PC-3 (cell line): ENCODE measurements at places on chromosomes 1 and 21. TPM values are rescaled to one million over a fixed set of nuclear protein-coding genes. Genes with fewer than 3 reads are reported as not detected.

DNA sequence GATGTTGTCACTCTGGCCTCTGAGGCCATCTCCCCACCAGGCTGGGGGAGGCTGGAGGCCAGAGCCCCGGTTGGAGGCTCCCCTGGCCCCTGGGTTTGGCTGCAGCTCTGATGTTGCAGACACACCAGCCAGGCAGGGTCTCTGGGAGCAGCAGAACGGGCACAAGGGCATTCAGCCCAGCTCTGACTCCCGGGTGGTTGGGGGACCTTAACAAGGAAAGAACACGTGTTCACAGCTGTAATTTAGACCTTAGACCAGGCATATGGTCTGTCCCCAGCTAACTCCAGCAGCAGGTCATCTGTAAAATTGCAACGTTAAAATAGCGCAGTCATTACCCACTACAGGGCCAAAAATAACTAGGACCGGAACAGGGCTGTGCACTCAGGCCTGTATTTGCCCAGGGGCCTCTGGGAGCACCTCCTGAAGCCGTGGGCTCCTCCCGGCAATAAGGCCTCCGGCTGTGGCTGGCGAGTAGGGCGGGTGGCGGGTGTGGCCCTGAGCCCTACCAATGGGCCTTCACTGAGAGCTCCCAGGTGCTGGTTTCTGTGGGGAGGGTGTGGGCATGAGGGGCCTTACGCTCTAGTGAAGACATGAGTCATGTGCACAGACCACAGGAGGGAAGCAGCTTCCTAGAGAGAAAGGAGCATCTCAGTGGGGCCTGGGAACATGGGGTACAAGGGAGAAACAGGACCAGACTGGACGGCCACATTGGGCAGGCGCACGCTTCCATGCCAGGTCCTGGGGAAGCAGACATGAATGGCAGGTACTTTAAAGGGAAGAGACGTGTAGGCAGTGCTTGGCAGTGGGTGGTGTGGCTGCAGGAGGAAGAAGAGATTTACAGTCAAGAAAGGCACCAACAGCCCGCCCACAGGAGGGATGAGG lies 6.1 kb downstream of the LDLRAP1 start:
- peak; percentile 27 for DNase-seq

DNA sequence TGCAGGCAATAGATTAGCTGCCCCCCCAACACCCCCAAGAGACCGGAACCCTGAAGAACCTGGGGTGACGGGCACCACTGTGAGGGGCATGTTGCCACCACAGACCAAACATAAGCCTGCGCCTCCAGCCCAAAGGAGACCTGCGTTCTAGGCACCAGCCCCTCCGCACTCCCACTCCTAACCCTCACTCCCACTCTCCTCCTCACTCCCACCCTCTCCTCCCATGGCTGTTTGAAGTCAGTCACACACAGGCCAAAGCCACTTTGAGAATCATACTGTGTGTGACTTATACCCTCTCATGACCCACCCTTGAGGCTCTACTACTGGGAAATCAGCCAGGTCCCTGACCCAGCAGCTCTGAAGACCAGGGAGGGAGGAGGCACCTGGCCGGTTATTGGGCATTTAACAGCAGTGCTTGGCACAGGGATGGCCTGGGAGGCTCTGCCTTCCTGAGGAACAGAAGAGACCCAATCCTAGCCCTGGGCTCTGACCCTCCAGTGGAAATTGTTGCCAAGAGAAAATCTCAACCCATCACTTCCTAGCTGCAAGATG lies 43.5 kb downstream of the FBXO2 start:
- no peak for DNase-seq

GRCh38 chr1:207049974-207050391 lies 1.0 kb downstream of the YOD1 start:
- peak; percentile 82 for DNase-seq

DNA sequence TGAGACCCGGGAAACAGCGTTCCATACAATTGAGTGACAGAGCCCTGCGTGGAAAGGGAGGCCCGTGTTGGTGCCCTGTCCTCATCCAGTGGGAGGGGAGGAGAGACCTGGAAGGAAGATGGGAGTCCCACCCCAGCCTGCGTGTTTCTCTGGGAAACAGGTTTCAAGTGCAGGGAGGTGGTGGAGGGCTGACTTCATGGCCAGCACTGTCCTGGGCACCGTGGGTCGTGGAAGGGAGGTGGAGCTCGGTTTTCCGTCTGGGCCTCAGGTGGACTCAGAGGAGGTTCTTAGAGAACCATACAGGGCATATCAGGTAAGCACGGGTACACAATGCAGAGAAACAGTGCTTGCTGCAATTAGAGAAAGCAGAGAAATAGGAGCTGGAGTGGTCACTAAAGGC lies 222.6 kb downstream of the CAMTA1 start:
- no peak for DNase-seq

Gene SUSD4
- 1.3 and 5.2 TPM in 2 replicates for total RNA-seq

- DNase-seq: peak; percentile 37
Measured at GRCh38 chr1:147245586-147246021, 3.1 kb downstream of the CHD1L start.

Gene CLCA4
- not detected in 2 replicates for total RNA-seq

- DNase-seq: peak; percentile 5
Measured at GRCh38 chr1:16440131-16440469, 424 bp upstream of the NECAP2 start.

DNA sequence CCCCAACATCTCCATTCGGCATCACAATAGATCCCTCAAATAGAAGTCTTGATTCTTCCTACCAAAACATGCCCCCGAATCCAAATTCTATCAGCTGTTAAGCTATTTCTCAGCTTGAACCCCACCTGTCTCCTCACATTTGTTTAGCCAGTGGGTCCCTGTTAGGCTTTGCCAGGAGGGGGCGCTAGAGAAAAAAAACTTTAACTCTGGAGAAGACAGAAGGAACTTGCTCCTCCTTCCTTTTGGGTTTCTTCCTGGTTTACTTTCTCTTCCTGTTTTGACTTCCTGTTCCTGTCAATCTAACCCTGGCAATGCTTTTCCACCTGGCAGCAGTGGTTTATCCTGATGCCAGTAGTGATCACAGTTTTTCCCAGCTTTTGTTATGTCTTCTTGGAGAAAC lies 95.6 kb upstream of the KCNK1 start:
- peak; percentile 85 for DNase-seq

- DNase-seq: no peak
Measured at GRCh38 chr1:41581216-41582003, 96.9 kb upstream of the EDN2 start.

DNA sequence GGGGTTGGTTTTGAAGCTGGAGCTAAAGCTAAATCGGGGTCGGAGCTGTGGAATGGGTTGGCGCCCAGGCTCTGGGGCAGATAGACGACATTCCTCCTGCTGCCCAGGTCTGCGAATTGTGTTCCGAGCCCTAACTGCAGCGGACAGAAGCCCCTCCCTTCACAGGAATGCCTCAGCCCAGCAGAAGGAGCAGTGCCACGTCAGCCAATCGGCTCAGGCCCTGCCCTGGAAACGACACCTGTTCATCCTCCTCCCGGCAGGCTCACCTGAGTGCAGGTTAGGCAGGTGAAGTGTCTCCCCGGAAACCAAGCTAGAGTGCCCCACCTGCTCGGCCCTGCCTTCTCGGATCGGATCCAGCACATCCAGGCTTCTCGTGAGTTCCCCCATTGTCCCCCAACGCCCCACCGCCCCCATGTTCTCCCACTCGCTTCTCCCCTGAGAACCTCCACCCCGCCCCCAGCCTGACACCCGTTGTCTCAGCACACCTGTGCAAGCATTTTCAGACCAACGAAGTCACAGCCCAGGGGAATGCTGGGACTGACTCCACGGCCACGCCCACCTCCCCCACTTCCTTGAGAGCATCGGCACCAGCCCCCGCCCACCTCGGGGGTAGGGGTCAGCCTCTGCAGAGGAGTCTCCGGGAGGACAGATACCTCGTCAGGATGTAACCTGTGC lies 775 bp downstream of the TMEM125 start:
- peak; percentile 88 for DNase-seq

DNA sequence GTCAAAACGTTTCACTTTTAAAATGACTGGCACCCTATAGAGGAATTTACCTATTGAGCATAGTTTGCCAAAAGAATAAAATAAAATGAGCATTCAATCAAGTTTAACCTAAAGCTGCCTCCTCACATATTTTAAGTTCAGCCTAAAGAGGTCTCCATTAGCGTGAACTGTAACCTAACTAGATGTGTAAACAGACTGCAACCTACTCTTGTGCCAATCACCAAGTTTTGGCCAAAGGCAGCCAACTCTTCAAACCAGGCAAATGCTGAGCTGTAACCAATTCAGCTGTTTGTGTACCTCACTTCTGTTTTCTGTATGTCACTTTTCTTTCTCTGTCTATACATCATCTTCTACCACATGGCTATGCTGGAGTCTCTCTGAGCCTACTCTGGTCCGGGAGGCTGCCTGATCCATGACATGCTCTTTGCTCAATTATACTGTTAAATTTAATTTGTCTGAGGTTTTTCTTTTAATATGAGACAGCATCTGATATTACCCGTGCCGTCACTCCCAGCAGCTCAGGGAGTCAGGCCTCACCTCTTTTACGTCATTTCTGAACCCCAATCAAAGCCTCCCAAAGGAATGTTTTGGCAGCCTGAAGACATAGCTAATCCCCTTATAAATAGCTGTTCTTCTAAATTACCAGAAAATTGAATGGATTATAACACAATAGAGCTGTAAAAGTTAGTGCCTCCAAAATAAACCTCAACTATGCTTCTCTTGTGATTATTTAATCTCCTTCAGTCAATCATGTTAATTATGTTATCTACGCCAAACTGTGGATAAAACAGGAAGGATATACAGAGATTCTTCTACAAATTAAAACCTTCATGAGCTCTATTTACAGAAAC lies 81.0 kb upstream of the NR5A2 start:
- DNase-seq: no peak
